ENCODE measurements at places on chromosomes 1 and 21. TPM values are rescaled to one million over a fixed set of nuclear protein-coding genes. Genes with fewer than 3 reads are reported as not detected.

Gene KCNE2
- not detected for total RNA-seq

Gene SOX13
- 76.3 TPM for total RNA-seq

DNA sequence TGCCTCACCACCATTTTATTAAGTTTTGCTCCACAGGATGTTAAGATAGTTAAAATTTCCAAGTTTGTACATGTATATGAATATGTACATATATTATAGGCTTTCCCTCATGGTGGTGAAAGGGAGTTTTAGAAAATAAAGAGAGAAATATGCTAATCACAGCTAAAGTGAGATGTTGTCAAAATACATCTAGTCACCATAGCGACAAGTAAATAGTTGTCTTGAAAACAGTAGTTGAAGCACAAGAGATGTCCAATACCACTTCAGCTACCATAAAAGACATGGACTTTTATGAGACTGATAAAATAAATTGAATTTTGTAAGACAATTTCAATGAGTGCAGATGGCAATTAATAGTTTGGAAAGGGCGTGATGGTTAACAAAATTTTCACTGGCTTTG, 1600.0 kb downstream of the BRINP3 start:
- DNase-seq, result no peak

GRCh38 chr1:229093238-229093540, 177.7 kb upstream of the RAB4A start:
- no peak for DNase-seq

- no peak for DNase-seq
Measured at GRCh38 chr1:208243527-208243966, 637 bp downstream of the PLXNA2 start.

- no peak for DNase-seq
Measured at GRCh38 chr1:182317611-182318161, 73.9 kb downstream of the GLUL start.

DNA sequence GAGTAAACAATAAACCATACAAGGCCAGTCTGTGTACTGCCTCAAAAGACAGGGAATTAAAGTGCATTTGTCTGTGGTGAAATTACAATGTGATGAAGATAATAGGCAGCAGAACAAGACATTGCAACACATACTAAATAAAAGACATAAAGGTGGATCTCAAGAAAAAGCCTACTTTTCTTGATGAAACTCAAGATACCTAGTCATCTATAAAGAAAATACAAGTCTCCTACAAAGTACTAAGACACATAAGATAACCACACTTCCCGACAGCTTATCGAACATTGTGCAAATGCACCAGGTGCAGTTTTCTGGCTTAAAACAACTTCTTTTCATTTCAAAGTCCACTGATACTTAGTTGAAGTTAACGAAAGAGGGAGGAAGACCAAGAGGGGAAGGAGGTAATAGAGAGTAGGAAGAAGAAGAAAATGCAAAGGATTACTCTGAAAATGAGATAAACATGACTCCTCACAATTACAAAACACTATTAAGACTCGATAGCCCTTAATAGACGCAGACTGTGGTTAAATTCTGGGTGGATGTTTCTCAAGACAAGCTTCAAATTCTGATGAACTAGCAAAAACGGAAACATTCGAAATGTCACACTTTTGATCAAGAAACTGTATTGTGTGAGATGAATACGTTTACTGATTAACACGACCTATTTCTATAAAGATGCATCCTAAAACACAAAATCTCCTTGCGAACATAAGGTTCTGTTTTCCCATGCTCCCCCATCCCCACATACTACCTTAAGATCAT, 2.0 kb downstream of the HNRNPR start:
- DNase-seq, result no peak

DNA sequence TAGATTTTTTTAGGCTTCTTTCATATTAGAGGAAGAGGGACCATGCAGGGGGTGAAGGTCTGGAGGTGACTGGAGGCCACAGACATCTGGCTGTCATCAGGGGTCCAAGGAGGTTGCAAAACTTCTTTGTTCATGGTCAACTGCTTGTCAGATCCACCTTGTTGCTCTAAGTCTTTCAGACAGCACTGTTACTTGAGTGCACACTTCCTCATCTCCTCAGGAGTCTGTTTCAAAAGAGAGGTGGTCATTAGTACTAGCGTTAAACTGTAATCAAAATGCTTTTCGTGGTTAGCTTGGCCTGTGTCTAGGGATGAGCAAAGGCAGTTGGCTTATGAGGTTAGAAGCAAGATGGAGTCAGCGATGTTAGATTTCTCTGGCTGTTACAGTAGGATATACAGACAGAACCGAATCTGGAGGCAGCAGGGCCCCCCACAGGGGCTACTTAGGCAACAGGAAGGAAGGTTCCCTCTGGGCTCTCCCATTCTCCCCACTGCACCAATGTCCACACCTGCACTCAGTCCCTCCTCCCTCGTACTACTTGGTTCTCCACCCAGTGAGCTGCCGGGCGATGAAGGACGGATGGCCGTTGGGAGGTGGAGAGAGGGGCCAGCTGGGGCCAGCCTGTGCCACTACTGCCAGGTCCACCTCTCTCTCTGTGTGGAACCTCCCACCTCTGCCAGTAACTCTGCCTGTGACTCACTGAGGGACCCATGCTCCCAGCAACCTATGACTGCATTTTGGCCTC, 57.2 kb downstream of the TOR1AIP2 start:
- DNase-seq, result no peak

DNA sequence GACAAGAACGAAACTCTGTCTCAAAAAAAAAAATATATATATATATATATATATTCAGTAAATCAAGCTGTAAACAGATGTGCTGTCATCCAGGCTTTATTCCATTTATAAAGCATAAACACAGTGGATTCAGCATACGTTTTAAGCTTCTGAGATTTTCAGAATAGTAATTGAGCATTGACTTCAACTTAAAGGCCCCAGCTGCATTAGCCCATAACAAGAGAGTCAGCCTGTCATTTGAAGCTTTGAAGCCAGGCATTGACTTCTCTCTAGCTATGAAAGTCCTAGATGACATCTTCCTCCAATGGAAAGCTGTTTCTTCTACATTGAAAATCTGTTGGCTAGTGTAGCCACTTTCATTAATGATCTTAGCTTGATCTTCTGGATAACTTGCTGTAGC, 6.6 kb downstream of the KPNA6 start:
- DNase-seq, result no peak

Data from mucosa of gallbladder (tissue), 1 donor.